Left renal cortex interstitium (tissue), 4 donors: ENCODE measurements at places on chromosomes 3 and 15.

- no peak for DNase-seq
These were observed 61.5 kb downstream of the P3H2 start for GRCh38 chr3:190059242-190059590.

GRCh38 chr3:17672506-17672905 is 69.9 kb downstream of the TBC1D5 start:
- no peak for DNase-seq

DNA sequence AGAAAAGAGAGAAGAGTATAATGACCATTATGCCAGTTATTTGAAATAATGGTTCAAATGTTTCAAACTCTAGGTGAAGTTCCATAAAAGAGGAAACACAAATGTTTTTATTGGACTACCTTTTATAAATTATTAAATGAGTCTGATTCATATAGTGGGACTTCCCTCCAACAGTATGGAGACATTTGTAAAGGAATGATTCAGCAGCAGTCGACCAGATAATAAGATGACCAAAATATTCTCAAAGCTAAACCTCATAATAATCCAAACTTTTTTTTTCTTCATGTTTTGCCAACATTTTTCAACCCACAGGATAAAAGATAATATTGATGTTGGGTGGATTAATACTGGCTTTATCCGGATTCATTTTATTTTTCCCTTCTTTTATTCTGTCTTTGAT is 18.8 kb downstream of the TIPARP start:
- no peak for DNase-seq

DNA sequence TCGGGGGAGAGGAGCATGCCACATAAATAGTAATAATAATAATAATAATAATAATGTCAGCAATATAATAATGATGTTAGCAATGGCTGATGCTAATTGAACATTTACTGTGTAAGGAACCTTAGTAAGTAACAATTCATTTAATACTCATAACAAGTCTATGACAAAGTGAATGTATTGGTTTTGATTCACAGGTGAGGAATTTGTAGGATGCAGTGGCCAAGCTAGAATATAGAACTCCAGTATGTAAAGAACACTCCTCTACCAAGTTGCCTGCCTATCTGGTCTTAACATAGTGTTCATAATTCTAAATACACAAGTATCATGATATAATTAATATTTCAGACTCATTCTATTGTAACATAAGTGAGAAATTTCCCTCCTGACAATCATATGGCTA is 1016.5 kb downstream of the ROBO1 start:
- DNase-seq: no peak

DNA sequence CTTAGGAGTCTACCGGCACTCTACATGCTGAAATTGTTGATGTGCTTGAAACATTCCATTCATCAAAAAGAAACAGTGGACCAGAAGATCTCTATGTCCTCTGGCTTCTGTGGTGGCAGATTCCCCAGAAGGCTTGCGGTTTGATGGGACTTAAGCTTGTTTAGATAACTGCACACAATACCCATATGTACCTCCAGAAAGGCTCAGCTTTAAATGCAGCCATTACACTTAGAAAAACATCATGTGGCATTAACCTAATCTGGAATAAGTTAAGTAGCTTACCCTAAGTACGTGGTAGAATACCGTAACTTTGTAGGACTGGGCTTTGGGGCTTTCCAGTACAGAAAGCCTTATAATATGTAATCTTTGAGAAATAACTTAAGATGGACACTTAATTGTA is 187.3 kb downstream of the RBMS3 start:
- DNase-seq: no peak

- DNase-seq: no peak
These were observed 12.2 kb downstream of the MUC20 start for GRCh38 chr3:195732940-195733339.

GRCh38 chr3:171834461-171834801 is 8.7 kb upstream of the TMEM212 start:
- DNase-seq: no peak

DNA sequence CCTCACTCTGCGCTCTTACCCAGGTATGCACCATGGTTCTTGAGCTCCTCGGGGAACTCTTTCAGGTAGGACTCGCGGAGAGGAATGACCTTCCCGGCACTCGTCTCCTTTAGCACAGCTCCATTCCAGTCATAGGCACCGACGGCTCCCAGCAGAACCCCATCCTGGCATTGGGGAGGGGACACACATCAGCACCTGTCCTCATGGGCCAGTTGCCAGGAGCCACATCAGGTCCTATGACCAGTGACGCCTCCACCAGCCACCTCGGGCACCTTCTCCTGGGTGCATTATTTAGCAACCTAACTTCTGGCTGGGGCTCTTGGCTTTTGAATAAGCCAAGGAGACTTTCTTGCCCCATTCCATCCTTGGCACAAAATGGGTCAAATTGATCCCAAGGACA is 61.9 kb downstream of the FEM1B start:
- DNase-seq: no peak

- DNase-seq: no peak
These were observed 825 bp upstream of the RTP3 start for GRCh38 chr3:46496746-46497555.

DNA sequence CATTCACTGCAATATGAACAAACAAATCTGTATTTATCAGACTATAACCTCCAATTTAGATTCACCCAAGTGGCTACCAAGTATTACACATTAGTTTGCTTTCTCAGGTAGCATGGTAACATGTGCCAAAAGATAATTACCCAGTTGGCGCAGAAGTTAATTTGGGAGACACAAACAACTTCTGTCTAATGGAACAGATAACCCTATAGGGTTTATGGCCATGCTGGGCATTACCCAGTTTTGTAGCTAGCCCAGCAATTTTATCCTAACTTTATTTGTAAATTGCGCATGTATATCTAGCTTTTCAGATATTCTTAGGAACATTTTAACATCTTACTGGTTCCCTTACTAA is 780 bp downstream of the RPL22L1 start:
- no peak for DNase-seq

DNA sequence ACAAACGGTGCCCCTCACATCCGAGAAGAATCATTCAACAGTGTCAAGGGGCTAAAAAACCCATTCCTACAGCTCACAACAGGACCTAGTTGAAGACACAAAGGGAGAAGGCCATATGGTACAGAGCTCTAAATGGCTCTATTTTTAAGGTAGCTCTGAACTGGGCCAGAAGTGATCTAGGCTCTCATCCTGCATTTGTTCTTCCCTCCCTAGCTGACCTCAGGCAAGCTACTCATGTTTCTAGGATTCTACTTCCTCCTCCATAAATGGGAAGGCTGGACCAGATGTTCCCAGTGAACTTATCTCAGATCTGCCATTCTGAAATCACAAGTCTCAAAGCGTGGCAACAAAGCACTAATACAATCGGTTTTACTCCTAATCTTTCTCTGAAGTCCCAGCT is 62.3 kb downstream of the CPNE4 start:
- no peak for DNase-seq

DNA sequence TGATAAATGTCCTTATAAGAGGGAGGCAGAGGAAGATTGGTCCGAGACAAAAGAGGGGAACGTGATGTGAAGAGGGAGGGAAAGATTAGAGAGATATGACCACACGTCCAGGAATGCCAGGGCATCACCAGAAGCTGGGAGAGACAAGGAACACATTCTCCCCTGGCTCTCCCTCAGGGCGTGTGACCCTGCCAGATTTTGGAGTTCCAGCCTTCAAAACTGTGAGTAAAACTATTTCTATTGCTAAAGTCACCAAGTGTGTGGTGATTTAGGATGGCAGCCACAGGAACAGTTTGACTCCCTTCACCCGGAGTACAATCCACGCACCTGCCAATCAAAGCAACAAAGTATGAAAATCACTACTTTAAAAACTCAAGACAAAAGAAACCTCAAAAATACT is 32.1 kb upstream of the TJP1 start:
- DNase-seq: no peak

- no peak for DNase-seq
These were observed 120.6 kb upstream of the SPATA12 start for GRCh38 chr3:56939834-56940233.

- no peak for DNase-seq
These were observed 45.7 kb upstream of the MGLL start for GRCh38 chr3:127867986-127868385.

DNA sequence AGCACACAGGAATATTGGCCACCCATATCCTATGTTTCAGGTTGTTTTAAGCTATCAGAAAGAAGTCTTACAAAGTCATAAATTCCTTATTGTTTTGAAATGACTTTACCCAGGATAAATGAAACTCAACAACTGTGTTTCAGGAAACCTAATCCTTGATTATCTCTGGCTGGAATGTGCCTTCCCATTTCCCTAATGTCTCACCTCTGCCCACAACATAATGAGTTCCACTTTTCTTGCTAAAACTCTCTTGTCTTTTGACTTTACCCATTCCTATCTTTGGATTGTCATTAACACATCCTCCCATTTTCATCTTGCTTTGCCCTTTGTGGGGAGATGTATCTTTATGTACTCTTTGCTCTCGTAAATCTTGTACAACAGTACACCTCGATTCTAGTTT is 200.0 kb upstream of the DNAJC19 start:
- DNase-seq: no peak

GRCh38 chr3:52126500-52126899 is 27.7 kb downstream of the POC1A start:
- DNase-seq: no peak

GRCh38 chr3:129180461-129180860 is 3.2 kb downstream of the CNBP start:
- DNase-seq: no peak

GRCh38 chr15:31153531-31153930 is 52.0 kb upstream of the TRPM1 start:
- no peak for DNase-seq

DNA sequence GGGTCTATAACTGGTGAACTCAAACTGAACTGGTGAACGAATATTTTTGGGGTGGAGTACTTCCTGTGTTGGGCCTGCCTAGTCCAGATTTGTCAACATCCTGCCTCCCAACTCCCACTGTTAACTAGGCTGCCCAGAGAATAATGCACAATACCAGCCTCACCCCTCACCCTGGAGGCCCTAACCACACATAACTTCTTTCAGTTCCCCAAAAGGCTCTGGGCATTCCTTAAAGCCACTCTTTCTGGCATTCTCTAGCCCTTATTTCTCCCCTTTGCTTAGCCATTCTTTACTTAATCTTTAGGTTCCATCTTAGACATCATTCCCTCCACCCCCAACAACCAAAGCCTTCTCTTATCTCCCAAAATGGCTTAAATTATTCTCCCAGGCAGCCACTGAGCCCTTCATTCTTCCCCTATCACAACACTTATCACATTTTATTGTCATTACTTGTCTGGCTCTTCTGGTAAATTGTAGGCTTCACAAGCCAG is 9.1 kb upstream of the SEC11A start:
- DNase-seq: no peak

- DNase-seq: no peak
These were observed 11.7 kb downstream of the IGF1R start for GRCh38 chr15:98660055-98660454.

DNA sequence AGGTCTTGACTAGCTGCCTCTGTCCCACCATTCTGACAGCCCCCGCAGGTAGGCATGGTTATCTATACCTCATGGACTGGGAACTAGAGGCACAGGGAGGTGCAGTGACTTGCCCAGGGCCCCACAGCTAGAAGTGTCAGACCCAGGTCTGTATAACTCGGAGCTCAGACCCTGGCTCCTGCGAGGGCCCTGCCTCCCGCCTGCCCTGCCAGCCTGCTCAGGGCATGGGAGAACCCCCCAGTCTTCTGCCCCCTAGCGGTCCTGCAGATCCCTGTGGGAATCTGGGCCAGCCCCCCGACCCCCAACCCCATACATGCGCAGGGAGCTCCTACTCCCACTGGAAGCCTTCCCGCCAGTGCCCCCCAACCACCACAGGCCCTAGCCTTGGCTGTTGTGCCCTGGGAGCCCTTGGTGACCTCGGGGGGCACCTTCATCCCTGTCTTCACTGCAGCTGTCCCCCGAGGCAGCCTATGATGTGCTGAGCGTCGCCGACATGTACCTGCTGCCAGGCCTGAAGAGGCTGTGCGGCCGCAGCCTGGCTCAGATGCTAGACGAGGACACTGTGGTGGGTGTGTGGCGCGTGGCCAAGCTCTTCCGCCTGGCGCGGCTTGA is 6.9 kb downstream of the ABTB1 start:
- DNase-seq: no peak
